ENCODE measurements at places on chromosomes 7 and 10. TPM values are rescaled to one million over a fixed set of nuclear protein-coding genes. Genes with fewer than 3 reads are reported as not detected.

GDI2 gene
- 62.1 TPM for total RNA-seq

CTAGE15 gene
- total RNA-seq: not detected

NCF1 gene
- total RNA-seq: 4.1 TPM

POMZP3 gene
- total RNA-seq: 31.6 TPM

GPR146 gene
- 4.4 TPM for total RNA-seq

ZP3 gene
- total RNA-seq: 9.8 TPM

All from CD8-positive, alpha-beta T cell (primary cell).